C1 segment of cervical spinal cord (tissue), 14 donors: ENCODE measurements at places on chromosomes 3 and 15.

- DNase-seq, result no peak
Measured at GRCh38 chr3:57927916-57928315, 80.3 kb upstream of the FLNB start.

- no peak for DNase-seq
Measured at GRCh38 chr15:68231102-68231818, 1.7 kb upstream of the CLN6 start.

DNA sequence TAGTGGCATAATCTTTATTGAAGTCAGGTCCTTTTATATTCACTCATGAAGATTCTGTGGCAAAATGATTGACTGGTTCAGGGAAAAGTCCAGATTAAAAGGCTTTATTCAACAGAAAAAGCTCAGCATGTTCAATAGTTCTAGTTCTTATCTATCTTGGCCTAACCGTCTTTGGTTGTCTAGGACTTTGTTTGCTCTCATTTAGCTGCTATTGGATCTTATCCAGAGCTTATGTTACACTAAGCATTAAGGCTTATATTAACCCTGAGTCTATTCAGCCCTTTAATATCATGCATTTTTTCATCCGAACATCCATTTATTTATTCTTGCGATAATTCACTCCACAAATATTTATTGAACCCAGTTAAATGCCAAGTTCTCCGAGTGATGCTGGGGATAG lies 601.0 kb upstream of the SGO1 start:
- no peak for DNase-seq

DNA sequence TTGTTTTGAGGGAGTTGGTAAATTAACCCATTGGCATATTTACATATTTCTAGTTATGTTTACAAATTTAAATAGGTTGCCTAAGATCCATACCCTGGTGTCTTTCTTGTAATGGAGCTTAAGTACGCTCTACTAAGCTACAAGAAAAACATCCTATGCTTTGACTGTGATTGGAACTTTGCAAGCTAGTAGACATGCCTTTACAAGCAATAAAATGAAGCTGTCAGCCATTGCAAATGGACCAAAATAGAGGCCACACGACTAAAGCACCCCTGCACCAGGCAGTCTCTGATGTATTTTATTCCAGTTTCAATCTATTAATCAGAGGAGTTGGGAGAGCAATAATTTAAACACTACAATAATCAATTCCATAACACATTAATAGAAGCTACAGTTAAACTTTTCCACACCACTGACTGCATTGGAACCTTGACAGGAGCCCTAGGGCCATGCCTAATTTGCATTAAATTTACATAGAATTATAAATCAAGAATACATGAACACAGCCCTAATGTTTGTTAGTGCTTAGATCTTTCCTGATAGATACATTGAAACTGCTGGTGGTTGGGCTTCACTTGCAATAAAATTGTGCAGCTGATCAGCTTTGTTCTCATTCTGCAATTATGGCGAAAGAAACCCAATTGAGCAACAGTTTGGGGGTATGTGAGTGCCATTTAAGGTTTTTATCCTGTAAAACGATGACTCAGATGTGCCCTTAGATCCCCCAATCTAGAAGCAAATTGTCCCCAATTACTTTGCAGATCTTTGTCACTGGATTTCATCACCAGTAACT lies 360.1 kb downstream of the LSAMP start:
- DNase-seq, result no peak

DNA sequence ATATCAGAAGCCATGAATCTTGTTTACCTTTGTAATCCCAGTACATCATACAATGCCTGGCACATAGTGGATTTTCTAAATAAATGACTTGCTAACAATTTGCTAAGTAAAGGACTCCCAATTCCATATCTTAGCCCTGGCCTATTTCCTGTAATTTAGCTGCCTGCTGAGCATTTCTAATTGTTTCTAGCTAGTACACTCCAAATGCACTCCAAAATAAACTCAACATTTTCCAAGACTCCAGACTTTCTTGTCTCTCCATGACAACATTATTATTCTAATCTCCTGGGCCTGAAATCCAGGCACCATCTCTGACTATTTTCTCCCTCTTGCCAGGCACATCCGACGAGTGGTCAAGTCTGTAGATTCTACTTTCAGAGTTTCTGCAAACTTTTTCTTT lies 773.5 kb downstream of the SQOR start:
- no peak for DNase-seq

GRCh38 chr3:193593668-193594030 lies 641 bp downstream of the OPA1 start:
- DNase-seq, result peak; percentile 39

- DNase-seq, result no peak
Measured at GRCh38 chr3:56789076-56789475, 12.7 kb downstream of the ARHGEF3 start.
